AG10803 (cell line): ENCODE measurements at places on chromosomes 3 and 15.

- DNase-seq = no peak
Observed at GRCh38 chr15:45397116-45397665, 18.8 kb upstream of the GATM start.

DNA sequence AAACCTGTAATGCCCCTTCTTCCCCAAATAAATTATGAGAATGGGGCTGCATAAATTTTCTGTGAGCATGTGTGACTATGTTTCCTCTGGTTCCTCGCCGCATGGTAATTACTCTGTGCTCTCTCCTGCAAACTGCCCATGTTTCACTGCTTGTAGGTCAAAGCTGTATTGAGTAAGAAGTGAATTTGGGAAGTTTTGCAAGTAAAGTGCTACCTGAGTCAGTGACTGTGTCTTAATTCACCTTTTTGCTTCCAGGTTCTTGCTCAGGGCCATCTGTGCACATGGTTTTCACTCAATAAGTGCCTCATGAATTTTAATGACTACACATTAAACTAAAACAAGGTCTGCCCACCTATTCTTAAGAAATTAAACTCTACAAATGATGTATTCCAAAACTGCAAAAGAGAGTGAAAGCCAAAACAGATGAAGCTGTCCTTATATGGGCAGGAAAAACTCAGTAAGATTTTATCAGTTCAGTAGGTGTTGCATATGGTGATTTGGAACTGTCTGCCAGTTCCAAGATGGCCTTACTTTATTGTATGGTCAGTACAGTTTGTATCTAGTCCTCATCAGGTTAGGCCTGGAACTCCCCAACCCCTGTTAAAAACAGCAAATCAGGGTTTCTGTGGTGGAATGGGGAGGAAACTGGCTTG is 100.0 kb downstream of the LPP start:
- no peak for DNase-seq

DNA sequence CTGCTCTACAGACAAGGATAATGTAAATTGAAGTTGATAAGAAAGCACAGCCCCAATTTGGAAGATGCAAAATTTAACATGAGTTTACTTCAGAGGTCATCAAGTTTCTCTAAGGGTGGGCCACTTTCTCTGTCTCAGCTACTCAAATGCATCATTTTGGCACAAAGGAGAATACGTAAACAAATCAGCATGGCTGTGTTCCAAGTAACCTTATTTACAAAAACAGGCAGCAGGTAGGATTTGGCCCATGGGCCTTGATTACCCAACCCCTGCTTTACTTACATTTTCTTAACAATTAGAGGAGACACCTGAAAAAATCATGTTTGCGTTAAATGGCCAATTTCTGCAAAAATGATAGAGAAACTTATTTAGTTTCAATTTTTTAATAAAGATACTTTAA is 181.7 kb downstream of the GBE1 start:
- no peak for DNase-seq

DNA sequence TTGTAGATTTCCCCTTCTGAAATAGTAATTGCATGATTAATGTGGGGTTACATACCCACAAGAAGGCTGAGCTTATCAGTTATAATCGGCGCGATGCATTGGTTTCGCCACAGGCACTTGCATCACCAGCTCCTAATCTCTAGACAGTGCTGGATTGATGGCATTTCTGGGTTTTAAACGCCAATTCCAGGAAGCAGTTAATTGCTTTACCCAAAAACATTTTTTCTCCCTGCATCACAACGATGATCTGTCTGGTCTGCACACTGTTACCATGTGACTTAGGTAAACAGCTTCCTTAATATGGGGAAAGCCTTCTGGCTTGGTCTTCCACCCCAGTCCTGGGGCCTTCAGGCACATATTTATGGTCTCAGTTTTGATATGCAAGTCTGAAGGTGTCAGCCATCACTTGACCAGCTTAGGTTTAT is 70.0 kb upstream of the HEG1 start:
- DNase-seq = peak; percentile 99

- DNase-seq = peak; percentile 13
Observed at GRCh38 chr15:37765786-37766185, 168.7 kb upstream of the TMCO5A start.

- no peak for DNase-seq
Observed at GRCh38 chr15:56910801-56911200, 7.6 kb upstream of the TCF12 start.

GRCh38 chr15:64897345-64897985 is 14.2 kb upstream of the ANKDD1A start:
- DNase-seq = peak; percentile 74

DNA sequence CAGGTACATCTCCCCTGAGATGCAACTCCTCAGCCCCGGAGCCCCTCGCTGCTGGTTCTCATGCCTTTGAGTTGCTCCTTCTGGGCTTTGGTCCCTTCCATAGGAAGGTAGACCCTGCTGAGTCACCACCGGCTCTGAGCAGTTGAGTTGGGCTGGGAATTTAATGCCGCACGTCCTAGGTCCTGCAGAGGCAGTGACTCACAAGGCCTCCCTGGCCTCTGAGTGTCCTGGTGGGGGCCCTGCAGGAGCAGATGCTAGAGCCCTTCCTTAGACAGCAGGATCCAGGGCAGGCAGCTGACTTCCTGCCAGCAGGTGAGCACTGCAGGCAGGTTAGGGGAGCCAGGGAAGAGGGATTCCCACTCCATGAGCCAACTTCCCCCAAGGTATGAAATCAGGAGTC is 5.5 kb upstream of the NTRK3 start:
- no peak for DNase-seq

GRCh38 chr3:8581806-8582445 is 62.7 kb downstream of the SSUH2 start:
- DNase-seq = no peak

- DNase-seq = no peak
Observed at GRCh38 chr15:68658641-68659358, 80.0 kb downstream of the CORO2B start.

DNA sequence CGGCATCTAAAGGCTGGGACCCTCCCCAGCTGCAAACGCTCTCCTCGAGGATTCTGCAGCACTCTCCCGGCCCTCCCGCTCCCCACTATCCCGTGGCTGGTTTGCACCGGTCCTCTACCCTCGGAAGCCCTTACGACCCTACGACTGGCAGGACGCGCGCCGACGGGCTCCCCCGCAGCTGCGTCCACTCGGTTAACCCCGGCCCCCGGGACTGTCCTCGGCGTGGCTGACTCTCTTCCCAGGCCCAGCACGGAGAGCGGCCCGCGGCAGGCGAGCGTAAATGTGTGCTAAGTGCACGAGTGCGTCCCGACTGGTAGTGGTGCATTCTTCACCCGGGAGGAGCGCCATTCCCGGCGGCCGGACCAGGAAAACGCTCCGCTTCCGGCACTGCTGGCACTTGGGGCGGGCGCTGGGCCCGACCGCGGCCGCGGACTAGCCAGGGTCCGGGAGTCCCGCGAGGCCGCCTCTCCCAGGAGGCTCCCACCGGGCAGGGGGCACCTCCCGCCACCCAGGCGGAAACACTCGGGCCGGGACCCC is 508 bp downstream of the GORASP1 start:
- DNase-seq = peak; percentile 62

DNA sequence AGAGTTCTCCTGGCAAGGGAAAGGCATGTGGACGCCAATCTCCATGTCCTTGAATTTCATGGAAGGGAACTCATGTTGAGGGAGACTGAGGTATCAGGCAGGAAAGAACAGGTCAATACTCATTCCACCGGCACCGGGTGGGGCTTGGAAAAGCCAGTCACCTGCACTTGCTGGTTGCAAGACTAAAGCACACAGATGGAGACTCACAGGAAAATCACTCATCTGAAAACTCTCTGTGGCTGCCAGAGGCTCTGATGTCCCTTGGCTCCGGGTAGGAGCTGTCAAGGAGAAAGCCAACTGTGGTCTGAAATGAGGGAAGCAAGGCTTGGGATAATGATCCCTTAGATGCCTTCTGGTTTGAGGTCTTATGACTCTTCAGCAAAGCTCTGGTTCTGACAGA is 8.7 kb upstream of the CGNL1 start:
- DNase-seq = no peak

DNA sequence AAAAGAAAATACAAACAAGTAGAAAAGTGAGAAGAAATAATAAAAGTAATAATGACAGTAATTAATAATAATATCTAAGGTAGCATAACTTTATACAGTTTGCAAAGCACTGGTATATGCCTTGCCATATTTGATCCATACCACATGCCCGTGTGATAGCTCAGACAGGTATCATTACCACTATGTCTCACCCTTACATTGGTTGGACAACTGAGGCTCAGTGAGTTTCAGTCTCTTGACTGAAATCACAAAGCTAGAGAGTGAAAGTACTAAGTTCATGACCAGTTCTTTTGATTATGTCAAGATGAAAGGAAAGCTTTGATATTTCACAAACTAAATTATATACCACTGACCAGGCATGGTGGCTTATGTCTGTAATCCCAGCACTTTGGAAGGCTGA is 408.9 kb downstream of the GAP43 start:
- DNase-seq = no peak

GRCh38 chr15:93041159-93041547 is 47.9 kb downstream of the RGMA start:
- no peak for DNase-seq

DNA sequence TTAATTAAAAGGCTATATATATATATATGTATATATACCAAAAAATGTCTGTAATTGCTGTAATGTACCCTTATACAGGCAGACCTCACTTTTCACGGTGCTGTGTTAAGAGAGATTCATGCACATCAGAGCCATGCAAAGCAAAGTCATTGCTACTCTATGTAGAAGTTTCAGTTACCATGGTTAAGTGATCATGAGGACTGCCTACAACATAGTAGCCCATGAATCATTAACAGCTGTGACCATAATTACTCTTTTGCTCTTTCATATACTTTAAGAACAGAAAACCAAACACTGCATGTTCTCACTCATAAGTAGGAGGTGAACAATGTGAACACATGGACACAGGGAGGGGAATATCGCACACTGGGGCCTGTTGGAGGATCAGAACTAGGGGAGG is 225.3 kb upstream of the EPHA3 start:
- no peak for DNase-seq

DNA sequence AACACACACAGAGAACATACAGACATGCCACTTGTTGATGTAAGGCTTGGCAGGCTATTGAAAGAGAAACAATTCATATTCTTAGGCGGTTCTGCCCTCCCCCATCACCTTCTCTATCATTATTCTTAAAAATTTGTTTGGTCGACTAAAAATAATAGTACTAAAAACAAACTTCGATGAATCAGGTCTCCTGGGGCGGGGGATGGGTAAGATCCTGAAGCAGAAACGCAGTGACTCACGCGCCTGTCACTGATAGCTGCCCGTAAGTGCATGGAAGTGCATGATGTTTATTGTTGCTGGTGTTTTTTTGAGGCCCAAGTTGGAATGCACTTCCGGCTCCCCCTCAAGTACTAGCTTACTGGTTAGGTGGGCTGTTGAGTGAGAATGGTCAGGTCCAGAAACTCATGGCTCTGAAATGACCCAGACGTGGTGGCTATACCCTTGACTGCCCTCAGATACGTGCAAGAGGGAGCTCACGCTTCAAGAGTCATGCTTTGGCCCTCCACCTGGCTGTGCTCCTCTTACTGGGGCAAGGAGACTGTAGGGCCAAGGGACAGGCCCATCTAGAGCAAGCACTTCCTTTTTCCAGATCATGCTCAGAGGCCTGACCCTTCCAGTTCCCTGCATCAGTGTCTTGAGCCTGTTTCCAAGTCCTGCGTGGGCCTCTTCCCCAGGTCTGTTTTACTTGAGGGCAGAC is 10.9 kb downstream of the SMAD3 start:
- DNase-seq = no peak

GRCh38 chr3:11289864-11290263 is 17.7 kb downstream of the ATG7 start:
- DNase-seq = no peak

DNA sequence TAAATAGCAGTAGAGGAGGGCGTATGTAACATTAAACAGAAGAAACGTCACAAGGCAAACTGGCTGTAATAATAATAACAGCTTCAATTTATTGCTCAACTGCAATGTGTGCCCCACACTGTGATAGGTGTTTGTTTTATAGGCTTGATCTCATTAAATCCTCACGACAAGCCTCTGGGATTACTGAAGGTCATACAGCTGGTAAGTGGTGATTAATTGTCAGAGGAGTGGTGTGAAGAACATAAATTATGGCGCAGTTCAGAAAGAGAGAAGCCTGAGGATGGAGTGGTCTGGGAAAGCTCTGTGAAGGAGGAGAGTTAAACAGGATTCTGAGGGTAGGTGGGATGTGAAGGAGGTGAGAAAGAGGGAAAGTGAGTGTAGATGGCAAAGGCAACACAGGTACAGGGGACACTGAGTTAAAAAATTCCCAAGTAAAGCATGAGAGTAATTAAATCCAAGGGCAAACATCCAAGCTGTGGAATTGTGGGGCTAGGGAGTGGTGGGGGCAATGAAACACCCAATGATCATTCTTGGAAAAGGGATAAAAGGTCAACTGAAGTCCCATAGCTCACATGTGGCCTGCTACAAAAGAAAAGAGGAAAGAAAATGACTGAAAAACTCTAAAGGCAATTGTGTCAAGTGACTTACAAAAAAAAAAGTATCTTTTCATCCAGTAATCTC is 16.5 kb upstream of the GLCE start:
- no peak for DNase-seq

- peak; percentile 78 for DNase-seq
Observed at GRCh38 chr15:68599560-68600071, 20.8 kb downstream of the CORO2B start.

DNA sequence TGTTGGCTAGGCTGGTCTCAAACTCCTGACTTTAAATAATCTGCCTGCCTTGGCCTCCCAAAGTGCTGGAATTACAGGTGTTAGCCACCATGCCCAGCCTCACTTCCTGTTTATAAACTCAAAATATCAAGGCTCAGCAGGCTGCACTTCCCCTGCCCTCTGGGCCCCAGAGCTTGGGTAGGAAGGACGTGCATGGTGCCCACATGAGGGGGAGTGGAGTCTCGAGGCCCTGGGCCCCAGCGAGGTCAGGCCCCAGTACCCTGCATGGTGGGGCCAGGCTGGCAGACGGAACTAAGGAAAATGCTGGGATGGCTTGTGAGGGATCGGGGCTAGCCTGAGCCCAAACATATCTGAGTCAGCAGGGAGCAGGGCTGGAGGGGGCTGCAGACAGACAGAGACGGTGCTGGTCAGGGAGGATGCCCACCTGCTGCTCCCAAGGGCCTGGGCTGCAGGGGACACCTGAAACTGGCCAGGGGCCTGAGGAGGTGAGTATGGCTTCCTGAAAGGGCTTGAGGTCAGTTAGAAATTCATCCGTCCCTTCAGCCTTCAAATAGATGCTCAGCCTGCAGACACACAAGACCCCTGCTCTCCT is 5.1 kb downstream of the SPTBN5 start:
- no peak for DNase-seq

DNA sequence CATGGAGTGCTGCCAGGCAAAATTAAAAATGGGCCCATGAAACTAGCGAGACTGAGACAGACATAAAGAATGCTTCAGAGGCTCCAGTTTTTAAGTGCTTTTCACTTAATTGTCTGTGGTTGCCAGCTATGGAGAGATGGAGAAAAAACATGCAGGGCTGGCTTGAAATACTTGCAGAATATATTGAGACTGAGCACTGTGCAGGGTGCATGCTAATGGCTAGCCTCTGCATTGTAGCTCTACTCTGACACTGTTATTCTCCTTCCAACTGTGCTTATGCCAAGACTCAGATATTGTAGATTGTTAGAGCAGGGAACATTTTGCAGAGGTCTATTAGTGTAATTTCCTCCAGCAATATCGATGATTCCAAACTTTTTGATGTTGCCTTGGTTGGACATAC is 735.0 kb downstream of the PDCD6IP start:
- DNase-seq = no peak
